ENCODE measurements at places on chromosomes 5 and 9.

GRCh38 chr9:127794001-127794791, 8.4 kb downstream of the CDK9 start:
- no peak for DNase-seq

GRCh38 chr5:120446068-120446492, 18.0 kb upstream of the PRR16 start:
- DNase-seq = peak; percentile 81

- DNase-seq = peak; percentile 69
These were observed 53.0 kb downstream of the ERGIC1 start for GRCh38 chr5:172886974-172887501.

DNA sequence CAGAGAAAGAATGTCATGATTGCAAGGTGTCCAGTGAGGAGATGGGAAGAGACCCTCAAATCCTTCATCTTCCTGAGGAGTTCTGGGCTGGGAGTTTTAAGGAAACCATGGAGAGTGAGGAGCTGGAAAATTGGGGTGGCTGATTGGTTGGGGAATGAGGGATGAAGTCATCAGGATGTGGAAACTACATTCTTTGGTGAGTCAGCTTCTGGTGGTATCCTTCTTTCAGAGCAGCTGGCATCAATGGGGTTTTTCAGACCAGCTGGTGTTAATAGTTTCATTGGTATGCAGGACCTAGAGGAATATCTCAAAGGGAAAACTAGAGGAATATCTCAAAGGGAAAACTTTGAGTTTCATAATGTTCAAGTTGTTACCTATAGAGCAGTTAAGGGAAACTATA, 45.2 kb downstream of the RNF180 start:
- DNase-seq = peak; percentile 61

- DNase-seq = no peak
These were observed 860.8 kb upstream of the DMAC1 start for GRCh38 chr9:8660383-8660782.

DNA sequence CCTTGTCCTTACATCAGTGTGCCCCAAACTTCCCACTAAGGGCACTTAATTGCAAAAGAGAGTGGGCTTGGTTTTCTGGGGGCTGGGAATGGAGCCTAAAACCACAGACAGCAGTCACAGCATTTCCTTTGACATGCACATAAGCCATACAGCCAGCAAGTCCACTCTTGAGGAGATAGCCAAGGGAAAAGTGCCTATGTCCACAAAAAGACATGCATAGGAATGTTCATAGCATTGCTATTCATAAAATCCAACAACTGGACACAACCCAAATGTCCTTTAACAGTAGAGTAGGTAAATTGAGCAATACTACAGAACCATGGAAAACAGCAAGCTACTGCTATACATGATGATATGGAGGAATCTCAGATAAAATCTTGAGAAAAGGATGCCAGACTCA, 11.7 kb upstream of the FAT2 start:
- no peak for DNase-seq

GRCh38 chr9:137777761-137778160, 99.8 kb upstream of the CACNA1B start:
- no peak for DNase-seq

GRCh38 chr5:157668356-157668755, 3.0 kb upstream of the C5orf52 start:
- no peak for DNase-seq

GRCh38 chr9:83765376-83765775, 52.2 kb downstream of the GKAP1 start:
- DNase-seq = no peak

DNA sequence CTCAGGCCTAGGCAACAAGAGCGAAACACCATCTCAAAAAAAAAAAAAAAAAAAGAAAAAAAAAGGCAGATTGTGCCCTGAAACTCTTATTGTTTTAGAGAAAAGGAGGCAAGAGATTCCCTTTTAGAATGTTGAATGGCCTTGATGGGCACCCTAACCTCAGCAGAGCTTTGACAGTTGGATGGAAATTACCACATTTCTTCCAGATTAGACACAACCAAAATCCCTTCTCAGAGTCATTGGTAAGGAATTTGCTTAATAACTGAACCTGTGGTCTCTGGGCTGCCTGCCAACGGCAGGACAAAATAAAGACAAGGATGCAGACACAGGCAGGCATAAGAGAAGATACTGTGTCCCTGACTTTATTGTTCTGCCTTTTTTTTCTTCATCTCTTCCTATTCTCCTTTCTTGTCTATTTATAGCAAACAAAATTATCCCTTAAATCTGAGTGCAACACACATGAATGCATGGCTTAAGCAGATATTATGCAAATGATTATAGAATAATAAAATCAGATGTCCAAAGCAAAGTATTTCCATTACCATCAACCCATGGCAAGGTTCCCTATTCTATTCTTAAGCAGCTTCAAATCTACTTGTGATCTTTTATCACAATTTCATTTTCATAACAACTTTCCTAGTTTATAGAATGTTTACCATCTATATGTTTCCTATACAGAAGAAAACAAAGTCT, 37.3 kb upstream of the TRIO start:
- peak; percentile 77 for DNase-seq

GRCh38 chr5:171689853-171690417, 95.7 kb upstream of the SMIM23 start:
- no peak for DNase-seq

- no peak for DNase-seq
These were observed 17.4 kb upstream of the IL13 start for GRCh38 chr5:132640613-132641012.

DNA sequence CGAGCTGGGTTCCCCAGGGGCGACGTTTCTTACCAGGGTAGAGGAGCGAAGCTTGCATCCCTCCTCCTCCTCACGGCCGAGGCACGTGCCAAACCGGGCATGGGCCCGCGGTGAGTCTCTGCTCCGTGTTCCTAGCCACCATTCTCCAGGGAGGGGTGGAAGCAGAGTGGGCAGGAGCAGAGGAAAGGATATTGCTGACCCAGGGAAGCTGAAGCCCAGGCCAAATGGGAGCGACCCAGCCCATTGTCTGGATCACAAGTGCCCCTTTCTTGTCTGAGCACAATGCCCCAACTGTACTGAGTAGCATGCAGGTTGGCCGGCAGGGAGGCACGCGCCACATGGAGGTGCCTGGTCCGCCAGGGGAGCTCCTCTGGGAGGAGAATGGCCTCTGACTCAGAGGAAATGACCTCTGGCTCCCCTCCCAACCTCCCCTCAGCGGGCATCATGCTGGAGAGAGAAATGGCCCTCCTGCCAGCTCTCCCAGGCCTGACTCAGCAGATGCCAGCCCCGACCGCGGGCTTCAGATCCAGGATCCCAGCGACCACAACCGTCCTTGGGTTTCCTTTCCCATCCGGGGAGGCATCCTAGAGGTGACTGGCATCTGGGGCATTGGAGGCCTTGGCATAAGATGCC, 1.1 kb downstream of the PRR7 start:
- peak; percentile 76 for DNase-seq

GRCh38 chr9:125767349-125767748, 20.2 kb downstream of the PBX3 start:
- no peak for DNase-seq

DNA sequence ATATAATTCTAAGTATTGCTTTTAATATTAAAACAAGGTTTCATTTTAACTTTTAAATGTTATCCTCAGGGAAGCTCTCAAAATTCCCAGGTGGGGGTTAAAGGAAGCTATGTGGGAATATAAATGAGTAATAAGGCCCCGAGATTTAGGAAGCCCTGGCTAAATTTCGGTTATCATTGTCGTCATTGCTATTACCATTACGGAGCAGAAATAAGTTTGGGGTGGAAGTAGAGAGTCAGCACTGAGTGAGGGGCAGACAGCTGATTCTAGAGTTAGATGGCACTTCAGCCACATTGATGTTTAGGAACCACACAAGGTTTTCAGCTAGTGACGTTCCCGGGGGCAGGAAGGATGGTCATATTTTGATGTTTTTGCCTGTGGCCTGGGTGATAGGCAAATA, 74.9 kb downstream of the NREP start:
- DNase-seq = no peak

DNA sequence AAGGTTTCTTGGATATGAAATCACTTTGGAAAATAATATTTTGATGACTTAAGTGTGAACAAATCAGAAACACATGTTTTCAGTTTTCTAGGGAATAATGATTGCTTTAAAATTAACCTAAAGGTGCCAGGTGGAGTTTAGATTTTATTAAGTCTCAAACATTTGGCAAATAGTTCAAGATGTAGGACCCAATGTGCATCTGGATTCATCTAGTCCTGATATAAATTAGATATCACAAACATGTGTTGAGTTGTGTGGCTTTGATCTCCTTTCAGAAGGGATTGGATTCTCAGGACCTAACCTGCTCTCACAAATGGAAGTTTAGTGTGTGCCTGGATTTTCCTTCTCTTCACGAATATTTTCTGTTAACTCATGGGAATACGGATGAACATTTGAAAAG, 291.4 kb upstream of the ISL1 start:
- DNase-seq = no peak

- peak; percentile 81 for DNase-seq
These were observed 8.7 kb downstream of the NREP start for GRCh38 chr5:111748304-111748763.

DNA sequence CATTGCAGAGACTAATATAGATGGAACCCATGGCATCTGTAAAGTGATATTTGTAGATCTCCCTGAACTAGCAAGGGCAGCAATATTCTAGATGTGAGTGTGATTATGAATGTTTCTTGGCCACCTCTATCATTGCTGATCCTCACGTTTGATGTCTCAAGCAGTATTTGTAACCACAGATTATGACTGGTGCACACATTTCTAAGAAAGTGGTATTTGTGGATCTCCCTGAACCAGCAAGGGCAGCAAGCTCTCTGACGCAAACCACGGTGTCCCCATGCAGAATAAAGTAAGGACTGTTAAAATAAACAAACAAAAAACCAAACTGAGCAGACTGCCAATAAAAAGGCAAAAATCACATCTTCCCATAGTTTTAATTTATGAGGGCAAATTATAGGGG, 301.3 kb downstream of the CSNK1G3 start:
- DNase-seq = no peak

GRCh38 chr9:121956808-121957207, 136.3 kb downstream of the TTLL11 start:
- DNase-seq = no peak

DNA sequence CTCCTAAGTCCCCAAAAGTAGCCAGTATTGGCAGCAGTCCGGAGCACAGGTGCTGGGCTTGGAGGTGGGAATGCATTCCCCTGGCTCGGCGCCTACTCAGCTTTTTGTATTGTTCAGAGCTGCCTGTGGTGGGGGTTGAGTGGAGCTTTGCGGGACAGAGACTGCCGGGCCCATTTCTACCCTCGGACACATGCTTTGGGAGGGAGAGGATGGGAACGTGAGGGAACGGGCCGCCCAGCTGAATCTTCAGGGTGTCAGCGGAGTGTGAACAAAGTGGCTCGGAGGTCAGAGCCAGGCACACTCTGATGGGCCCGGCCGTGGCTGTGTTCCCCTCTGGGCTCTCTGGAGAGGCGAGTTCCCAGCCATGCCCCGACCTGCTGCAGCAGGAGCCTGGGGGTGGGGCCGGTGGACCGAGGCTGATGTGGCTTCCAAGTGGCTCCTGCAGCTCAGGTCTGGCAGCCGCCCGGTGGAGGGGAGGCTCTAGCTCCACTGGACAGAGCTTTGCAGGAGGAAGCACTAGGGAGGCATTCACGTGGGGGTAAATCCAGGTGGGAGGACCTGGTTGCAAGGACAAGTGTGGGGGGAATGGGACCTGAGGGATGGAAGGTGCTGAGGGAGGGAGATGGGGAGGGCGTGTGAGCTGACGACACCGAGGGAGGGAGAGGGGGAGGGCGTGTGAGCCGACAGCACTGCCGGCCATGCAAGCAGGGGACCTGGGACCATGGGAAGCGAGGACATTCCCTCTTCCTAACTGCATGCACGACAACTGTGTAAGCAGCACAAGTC, 31.1 kb upstream of the SLC6A3 start:
- DNase-seq = no peak

DNA sequence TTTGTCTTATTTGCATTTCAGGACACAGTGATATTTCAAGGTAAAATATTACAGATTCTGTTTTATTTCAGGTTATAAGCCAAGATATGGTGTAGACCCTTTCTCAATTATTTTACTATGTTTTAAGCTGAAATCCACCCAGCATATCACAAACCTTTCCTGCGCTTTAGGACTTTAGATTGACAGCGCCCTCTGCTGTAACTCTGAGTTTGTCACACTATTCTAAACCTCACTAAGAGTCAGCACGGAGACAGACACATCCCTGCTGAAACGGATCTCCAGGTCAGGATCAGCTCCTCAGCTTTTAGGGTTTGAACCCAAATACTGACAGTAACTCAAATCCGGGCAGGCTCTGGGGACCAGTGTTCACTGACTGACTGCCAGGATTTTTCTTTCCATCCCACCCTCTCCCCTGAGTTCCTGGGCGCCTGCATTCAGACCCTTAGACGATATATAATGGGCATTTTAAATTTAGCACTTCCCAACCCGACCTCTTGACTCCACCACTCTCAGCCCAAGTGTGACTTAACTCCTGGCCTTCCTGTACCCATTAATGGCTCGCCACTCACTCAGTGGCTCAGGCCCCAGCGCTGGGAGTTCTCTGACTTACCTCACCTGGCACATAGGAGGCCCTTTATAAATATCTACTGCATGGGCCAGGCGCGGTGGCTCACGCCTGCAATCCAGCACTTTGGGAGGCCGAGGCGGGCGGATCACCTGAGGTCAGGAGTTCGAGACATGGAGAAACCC, 33.5 kb downstream of the TLX3 start:
- DNase-seq = peak; percentile 44

Data from AG08395 (cell line).